ENCODE measurements at places on chromosomes 3 and 15.

DNA sequence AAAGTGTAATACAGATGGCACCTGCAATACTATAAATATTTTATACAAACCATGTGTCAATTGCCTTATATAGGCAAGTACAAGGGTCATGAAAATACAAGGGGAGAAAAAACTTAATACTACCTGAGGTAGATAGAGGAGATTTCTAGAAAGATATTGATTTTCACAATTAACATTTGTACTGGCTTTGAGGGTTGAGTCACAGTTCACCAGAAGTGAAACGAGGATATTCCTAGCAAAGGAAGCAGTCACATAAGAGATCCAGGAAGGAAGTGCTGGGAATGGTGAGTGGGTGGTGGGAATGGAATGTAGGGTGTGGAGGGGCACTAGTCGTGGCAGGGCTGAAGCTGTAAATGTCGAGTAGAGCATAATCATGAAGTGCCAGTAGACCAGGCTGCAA is 108.7 kb downstream of the P2RY1 start:
- no peak for DNase-seq

- no peak for DNase-seq
Observed at GRCh38 chr3:18454766-18455165, 29.6 kb upstream of the SATB1 start.

GRCh38 chr3:144544871-144545270 is 573.2 kb downstream of the DIPK2A start:
- no peak for DNase-seq

- no peak for DNase-seq
Observed at GRCh38 chr15:49877117-49877872, 241.7 kb downstream of the ATP8B4 start.

GRCh38 chr3:27607370-27607769 is 114.8 kb downstream of the EOMES start:
- DNase-seq = no peak
